Stimulated activated CD8-positive, alpha-beta memory T cell treated with anti-CD3 and anti-CD28 coated beads, Interleukin-7, amount 100 ng/mL, for 1 hour (primary cell): ENCODE measurements at places on chromosomes 7 and 10.

DNA sequence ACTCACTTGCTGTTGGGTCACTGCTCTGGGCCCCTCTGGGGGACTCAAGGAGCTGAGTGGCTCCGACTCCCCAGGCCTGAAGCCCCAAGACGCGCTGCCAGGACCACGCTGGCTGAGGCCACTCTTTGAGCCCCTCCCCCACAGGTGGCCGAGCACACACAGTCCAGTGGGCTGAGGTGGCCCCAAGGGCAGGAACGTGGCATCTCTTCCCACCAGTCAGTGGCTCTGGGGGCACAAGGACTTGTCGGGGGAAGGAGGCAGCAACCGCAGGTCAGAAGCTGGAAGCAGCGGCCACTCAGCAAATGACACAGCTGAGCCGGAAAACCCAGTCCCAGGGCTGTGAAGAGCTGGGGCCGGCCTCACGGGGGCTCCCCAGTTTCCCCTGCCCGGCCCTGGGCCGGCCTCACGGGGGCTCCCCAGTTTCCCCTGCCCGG, 24.1 kb downstream of the GRIFIN start:
- DNase-seq: no peak

DNA sequence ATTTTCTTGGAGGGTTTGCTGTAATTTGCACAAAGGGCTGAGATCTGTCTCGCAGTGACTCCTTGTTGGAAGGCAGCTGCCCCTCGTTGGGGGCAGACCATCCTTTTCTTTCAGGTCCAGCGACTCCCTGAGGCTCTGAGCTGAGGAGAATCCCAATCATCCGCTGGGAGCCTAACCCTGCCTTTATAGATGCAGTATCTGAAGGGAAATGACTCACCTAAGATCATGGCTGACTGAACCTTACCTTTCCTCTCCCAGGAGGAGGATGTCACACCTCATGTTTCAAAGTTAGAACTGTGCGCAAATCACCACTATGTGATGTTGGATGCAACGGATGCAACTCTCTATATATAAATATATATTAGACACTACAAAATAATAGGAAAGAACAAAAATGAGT, 36.4 kb upstream of the MXI1 start:
- DNase-seq: no peak

DNA sequence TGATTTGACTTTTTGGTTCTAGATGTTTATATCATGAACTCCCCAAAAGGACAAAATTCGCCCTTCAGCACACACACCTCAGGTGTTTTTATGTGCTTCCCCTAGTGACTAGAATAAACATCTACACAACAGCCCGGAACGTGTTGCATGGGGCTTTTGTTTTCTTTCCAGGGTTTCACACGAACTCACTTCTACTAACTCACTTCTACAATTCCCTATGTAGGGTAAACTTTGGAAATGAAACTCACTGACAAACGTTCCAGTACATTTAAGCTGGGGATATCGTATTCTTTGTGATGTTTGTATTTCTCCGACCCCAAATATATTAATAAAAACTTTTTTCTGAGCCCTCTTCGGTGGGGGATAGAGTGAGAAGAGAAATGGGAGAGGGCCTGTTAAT, 1.4 kb downstream of the TRA2A start:
- peak; percentile 11 for DNase-seq

DNA sequence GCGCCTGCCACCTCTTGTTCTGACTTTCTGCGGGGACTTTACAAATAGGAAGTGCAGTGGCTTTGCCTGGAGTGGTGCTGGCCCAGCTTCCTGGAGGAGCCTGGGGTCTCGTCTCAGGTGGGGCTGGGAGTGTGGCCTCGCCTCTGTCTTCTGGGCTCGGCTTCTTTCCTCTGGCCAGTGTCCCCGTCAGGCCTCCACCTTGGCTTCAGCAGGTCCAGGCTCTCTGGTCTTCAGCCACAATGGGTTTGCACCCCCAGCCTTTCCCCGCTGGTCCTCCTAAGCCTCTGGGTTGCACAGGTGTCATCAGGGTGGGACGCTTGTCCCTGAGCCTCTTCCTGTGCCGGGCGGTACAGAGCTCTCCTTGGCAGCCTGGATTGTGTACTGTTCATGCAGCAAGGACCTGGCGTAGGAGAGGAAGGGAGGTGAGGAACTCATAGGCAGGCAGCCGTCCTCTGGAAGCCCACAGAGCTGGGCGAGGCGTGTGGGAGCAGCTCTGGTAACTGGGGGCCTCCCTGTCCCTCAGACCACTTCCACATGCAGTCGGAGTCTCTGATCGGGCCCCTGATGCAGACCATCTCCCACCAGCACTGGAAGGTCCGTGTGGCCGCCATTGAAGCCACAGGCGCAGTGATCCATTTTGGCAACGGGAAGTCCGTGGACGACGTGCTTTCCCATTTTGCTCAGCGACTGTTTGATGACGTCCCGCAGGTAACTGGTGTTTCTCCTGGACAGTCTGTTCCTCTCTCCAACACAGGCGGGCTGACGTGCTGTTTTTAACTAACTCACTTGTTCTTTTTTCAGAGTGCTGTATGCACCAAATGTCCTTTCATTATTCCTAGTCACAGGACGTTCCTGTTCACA, 2.3 kb upstream of the PRKAR1B start:
- DNase-seq: no peak
